H9 (cell line): ENCODE measurements at places on chromosomes 4 and X. TPM values are rescaled to one million over a fixed set of nuclear protein-coding genes. Genes with fewer than 3 reads are reported as not detected.

Gene TEX13D
- total RNA-seq, result 0.15 TPM in 1 of 2 replicates, not detected in the other

Gene CHST7
- total RNA-seq, result 17.1 and 18.7 TPM in 2 replicates

Gene TNIP3
- total RNA-seq, result not detected in 2 replicates

Gene BTC
- total RNA-seq, result 0.07 TPM in 1 of 2 replicates, not detected in the other

Gene ETDB
- not detected in 2 replicates for total RNA-seq
